ENCODE measurements at places on chromosomes 5 and 9.
A peak's percentile ranks its signal among the peaks of the same experiment; 100 is the strongest.

DNA sequence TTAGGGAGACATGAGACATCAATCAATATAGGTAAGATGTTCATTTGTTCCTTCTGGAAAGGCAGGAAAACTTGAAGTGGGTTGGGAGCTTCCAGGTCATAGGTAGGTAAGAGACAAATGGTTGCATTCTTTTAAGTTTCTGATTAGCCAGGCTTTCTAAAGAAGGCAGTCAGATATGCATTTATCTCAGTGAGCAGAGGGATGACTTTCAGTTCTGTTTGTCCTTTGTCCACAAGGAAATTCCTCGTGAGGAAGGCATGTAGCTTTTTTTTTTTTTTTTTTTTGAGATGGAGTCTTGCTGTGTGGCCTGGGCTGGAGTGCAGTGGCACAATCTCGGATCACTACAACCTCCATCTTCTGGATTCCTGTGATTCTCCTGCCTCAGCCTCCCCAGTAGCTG is 155.3 kb upstream of the ABCA1 start:
- DNase-seq, result no peak

GRCh38 chr5:82772281-82772680 is 304.9 kb downstream of the TMEM167A start:
- no peak for DNase-seq

GRCh38 chr9:131884222-131884621 is 144.3 kb upstream of the RAPGEF1 start:
- no peak for DNase-seq

GRCh38 chr9:114614373-114614772 is 3.3 kb downstream of the TMEM268 start:
- DNase-seq, result no peak

GRCh38 chr5:179863449-179864085 is 5.0 kb upstream of the MRNIP start:
- no peak for DNase-seq

GRCh38 chr5:4129523-4129922 is 533.9 kb downstream of the IRX1 start:
- no peak for DNase-seq

DNA sequence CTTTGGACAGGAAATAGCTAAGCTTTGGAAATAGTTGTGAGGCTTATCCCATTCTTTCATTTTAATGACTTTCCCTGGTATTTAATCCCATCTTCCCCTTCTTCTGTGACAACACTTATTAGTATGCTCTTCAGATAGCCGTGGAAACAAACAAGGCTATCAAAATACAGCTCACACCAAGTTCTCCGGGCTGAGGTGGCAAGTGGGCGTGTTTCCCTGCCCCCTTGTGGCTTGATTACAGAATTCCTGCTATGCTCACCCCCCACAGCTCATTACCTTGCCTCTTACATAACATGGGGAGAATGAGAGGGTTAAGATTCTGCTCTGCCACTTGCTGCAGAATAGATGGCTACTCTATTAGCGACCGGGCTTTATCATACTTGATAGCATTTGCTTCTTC is 437.1 kb upstream of the TLE4 start:
- no peak for DNase-seq

DNA sequence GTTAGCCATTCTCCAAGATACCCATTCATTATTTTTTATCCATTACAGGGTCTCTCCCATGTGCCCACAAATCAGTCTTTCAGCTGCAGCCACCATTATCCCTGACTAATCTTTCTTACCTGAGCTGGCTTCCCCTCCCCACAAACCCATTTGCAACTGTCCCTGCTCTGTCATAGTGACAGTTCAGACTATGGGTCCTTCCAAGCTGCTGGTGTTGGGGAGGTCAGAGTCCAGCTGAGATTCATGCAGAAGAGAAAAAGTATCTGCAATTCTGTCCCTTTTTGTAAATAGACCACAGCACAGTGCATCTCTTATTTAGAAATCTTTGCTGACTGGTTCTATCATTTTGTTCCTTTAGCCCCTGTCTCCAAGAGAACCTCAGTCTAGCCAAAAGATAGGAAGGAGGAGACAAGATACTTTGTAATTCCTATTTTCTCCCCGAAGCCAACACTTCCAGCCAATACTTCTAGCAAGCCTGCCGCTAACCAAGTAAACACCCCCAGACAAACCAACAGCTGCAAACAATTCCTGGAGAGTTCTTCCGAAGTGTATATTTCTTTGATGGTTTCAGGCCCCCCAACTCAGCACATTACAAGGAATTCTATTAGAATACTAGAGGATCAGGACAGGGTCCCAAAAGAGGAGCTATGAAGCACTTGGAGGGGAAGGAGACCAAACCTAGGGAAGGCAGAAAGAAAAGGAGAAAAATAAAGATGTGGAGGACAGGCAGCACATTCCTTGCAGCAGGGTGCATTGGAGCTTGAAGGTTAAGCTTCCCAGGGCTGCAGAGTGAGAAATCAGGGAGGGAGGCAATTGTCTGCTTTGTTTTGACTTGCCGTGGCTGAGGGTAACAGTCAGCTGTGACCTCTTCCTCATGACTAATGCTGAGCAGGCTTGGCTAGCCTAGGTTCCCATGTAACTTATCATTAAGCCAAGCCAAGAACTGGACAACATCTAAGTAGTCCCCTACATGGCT is 148.5 kb downstream of the SGCD start:
- DNase-seq, result no peak

- DNase-seq, result peak; percentile 28
These were observed 7.3 kb upstream of the BARHL1 start for GRCh38 chr9:132575005-132575609.

DNA sequence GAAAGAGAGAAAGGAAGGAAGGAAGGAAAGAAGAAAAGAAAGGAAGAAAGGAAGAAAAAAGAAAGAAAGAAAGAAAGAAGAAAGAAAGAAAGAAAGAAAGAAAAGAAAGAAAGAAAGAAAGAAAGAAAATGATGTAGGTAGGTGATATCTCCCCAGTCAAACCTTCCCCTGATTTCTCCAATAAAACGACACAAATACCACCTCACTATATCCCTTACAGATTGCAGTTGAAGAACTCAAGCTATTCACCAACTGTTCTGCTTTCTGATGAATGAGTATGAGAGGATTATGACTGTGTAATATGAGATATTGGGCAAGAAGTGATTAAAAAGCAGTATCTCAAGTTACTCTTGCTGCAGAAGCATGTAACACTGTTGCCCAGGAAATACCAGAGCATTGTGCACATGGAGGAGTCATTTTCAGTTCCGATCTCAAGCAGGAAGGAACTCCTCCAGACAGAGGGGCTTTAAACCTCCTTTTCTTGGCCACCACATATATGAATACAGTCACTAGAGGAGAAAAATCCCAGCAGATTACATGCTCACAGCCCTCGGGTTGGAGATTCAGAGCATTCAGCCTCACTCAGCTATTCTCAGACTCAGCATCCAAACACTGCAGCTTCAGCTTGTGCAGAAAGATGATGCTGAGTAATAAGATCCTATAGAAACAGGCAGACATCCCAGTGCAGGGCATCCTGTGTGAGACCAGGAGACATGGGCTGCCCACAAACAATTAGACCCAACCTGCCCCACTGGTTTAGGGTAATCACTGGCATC is 61.4 kb downstream of the UGCG start:
- DNase-seq, result no peak

- no peak for DNase-seq
These were observed 19.1 kb downstream of the PTGES2 start for GRCh38 chr9:128108269-128109049.

- DNase-seq, result no peak
These were observed 4.9 kb upstream of the IFNB1 start for GRCh38 chr9:21082671-21083070.

DNA sequence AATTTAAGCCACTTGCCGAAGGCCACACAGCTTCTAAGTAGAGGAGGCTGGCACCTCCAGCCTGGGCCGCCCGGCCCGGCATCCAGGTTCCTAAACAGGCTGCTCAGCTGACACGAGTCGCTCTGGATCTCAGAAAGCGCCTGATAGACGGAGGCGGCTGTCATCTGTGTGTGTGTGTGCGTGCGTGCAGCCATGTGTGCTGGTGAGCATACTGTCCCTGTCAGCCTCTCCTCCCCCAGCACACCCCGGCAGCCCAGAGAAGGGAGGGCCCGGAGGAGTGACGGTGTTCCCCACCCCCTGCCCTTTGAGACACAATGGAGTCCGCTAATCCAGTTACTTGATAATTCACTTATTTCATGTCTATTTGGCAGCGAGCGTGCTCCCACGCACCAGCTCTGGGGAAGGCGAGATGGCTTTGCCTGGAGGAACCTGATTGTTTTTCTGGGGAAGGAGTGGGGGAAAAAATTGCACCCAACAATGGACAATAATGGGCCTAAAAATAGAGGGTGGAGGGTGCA is 20.0 kb downstream of the NTNG2 start:
- no peak for DNase-seq

DNA sequence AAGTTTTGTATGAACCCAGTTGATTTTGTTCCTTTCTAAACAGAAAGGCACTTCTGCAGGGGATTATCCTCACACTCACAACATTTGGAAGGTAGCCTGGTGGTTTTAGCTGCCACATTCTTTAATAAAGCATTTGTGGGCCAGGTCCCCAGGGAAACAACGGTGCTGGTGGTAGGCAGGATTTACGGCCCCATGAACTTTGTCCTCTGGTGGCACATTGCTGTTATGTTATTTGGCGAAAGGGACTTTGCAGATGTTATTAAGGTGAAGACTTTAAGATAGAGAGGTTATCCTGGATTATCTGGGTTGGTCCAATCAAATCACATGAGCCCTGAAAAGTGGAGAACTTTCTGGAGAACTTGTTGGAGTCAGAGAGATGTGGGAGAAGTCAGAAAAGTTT is 86.3 kb upstream of the C9orf72 start:
- DNase-seq, result no peak

DNA sequence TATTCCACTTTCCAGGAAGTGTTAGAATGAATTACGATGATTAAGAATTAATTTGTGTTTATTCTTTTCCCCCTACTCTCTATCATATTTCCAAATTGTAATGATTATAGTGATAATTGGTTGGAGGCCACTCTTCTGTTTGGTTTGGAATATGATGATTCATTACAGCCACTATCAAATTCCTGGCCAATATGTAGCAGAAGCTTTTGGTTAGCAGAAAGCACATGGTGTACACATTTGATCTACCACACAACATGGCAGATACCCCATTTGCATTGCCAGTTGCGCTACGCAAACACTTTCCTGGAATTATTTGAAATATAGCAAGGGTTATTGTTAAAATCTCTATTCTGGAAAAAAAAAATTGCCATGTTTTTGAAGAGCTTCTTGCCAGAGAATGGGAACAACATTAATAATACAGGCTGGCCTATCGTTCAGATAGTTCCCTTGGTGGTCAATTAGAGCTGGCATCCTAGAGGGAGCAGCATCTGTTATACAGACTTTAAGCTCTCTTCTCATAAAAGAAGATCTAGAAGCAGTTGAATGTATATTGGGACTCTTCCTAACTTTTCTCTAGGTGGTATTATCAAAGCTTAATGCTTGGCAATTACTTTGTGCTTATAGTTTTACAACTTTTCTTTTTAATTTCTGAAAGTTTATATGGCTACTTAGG is 455.0 kb upstream of the ACTBL2 start:
- no peak for DNase-seq

DNA sequence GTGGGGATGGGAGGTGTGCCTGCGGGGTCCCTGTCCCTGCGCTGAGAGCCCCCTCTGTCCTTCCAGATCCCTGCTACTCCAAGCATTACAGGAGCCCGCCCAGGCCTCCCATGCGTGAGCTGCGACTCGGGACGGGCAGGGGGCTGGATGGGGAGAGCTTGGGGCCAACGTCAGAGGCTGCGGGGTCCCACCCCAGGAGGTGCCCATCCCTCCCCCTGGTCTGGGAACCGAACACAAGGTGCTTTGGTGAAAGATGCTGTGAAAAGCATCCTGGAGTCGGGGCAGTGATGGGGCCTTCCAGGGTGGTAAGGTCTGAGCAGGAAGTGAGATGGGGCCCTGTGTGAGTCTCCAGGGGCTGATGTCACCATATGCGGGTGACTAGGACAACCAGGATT is 2.7 kb downstream of the LCN9 start:
- no peak for DNase-seq

- no peak for DNase-seq
These were observed 74.4 kb upstream of the EQTN start for GRCh38 chr9:27371382-27371781.
